CD4-positive, alpha-beta T cell treated with Interferon alpha-2 for 1 hour (primary cell): ENCODE measurements at places on chromosomes 7 and 10.

DNA sequence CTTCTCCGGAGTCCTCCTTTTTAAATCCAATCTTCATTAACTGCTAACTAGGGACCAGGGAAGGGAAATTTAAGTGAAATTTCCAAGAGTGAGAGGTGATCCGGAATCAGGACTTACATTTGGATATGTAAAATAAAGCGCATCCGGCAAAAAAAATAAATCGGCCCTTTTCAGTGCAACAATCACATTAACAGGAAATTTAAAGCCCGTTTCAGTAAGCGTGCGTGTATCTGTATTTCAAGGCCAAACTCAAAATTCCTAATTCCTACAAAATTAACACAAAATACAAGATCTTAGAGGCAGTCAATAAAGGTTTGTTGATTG, 771 bp downstream of the DNAJC9 start:
- no peak for DNase-seq

DNA sequence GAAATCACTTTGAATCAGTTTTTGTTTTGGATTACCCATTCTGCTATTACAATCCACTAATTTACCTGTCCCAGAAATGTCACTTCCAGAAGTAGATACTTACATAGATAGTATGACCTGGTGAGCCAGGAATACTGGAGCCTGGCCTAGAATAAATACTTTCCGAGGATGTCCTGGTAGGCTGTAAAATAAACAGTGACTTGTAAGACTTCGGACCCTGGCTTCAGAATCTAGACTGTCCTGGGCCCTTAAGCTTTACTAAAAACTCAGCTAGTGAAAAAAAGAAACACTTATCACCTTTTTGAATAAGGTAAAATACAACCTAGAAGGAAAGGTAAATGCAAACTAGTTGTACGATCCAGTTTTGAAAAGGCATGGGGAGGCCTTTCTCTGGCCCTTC, 69.5 kb upstream of the AFAP1L2 start:
- no peak for DNase-seq

DNA sequence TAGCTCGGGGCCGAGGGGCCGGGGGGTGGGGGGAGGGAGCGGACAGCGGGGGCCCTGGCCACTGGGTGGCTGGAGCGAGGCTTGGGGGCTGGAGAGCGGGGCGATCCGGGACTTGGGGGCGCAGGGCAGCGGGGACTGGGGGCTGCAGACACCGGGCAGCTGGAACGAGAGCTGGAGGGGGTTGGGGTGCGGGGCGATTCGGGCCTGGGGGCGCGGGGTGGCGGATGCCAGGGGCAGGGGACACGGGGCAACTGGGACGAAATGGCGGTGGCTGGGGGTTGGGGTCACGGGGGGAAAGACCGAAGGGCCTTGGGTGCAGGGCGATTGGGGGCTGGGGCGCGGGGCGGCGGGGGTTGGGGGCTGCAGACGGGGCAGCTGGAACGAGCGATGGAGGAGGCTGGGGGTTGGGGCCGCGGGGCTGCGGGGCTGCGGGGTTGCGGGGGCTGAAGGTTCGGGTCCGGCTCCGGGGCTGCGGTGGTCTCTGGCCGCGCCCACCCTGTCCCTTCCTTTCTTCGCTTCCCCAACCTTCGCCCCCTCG, 590 bp downstream of the COL26A1 start:
- no peak for DNase-seq

- DNase-seq, result peak; percentile 65
These were observed 337.7 kb upstream of the NPVF start for GRCh38 chr7:25565949-25566348.

DNA sequence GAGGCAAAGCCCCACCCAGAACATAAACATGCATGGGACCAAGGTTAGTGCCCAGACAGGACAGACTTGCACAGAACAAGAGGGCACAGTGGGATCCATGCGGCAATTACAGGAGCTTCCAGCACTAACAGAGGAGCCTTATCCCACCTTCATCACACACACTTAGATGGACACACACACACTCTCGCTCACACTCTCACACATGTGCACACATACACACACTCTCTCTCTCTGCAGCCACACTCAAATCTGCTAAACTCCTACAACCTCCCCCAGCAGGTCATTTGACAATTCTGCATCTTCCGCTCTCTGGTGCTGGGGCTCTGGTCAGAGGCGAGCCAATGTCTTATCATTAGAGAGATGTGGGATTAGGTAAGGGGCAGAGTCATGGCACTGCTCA, 120.5 kb downstream of the UBE2H start:
- DNase-seq, result no peak

DNA sequence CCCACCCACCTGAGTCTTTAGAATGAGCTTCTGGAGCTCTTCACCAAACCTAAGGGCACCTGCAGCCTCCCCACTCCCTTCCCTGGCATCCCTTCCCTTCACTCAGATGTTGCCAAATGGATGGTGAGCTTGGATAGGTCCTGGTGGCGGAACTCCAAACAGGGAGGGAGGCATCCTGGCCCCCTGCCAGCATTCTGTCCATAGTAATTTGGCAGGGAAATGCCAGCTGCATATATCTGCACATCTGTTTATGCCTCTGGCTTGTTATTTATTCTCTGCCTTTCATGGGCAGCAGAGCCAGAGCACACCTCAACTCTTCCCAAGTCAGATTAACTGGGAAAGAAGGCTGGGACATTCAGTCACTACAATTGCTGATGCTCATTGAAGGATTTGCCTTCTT, 18.1 kb downstream of the KAZALD1 start:
- no peak for DNase-seq

GRCh38 chr10:100662067-100662466, 83.3 kb upstream of the PAX2 start:
- DNase-seq, result no peak

- no peak for DNase-seq
These were observed 3.4 kb downstream of the PHF14 start for GRCh38 chr7:10977113-10977512.

DNA sequence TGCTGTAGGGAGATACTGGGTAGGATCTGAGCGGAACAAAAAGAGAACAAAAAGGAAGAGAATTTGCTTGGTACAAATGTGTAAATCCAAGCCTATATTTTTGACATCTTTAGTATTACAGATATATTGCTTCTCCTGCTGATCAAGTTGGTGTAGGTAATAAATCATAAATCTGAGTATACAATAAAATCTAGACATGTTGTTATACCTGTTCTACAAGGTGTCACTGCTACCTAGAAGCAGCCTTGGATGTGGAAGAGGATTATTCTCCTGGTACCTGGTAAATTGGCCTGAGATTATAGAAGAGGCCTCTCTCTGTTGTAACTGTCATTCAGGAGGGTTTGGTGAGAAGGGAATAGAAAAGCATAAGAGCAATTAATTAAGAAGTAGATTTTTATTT, 89.9 kb upstream of the LSM8 start:
- DNase-seq, result no peak

DNA sequence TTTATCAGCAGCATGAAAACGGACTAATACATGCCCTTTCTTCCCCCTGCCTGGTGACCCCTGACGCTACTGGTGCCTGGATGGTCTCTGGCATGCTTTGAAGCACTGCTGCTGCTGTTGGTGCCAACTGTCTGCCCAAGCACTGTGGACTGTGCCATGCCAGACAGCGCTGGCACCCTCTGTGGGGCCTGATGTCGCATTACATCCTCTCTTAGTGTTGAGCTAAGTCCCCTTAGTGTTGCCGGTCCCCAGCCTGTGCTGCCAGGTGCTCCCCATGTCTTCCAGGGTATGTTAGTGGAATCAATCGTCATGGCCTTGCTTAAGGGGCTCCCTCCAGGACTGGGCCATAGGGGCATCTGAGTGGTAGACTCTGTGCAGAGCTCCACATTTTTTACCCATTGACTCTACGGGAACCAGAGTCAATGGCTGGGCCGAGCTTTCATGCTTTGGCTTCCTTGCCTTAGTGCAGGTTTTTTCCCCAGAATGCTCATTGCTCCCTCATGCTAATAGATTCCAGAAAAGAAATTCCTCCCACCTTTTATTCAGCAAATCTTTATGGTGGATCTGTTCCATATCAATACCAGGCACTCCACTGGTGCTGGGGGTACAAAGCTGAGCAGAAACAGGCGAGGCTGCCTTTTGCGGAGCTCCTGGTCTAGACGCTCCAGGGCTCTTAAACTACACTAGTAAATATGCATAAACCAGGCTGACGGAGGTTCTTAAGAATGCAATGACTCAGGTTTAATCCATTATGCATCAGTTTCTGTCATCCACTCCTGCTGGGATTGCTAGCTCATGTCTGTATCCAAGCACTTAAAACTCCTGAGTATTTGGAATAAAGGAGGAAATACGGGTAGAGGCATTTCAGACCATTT, 21.8 kb upstream of the MRC1 start:
- DNase-seq, result no peak

- DNase-seq, result peak; percentile 71
These were observed 83.0 kb upstream of the ADRB1 start for GRCh38 chr10:113960617-113961181.

DNA sequence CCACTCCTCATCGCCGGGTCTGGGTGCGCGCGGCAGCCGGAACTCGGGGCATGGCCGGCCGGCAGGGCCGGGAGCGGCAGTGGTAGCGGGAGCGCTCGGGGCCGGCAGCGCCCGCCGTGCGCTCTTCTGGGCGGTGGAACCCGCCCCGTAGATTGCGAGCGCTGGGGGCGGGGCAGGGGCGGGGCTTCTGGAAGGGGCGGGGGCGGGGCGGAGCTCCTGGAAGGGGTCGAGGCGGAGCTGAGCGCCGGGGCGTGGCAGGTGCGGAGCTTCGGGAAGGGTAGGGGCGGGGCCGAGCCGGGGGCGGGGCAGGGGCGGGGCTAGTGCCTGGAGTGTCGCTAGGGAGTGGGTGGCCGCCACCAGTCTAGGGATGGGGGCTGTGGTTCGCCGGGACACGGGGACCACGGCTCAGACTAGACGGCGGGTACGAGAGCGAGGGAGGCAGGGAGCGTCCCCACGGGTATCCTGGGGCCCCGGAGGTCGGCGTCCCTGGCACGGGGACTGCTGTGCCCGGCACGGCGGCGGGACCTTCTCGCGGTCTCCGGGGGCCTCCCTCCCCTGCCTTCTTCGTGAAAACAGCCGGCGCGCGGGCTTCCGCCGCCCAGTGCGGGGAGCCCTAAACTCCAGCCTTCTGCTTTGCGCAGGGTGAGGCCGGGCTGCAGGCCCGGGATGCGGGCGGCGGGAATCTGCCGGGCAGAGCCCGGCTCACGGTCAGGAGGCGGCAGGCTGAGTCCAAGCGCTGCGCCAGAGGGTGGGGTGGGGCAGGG, at the start of gene STK32C:
STK32C (minus strand) TSS at position 128 of the 764 bp plus-strand sequence; CDS start at position 11, 117 bp downstream.
- peak; percentile 91 for DNase-seq

GRCh38 chr10:121647401-121647800, 49.2 kb upstream of the FGFR2 start:
- DNase-seq, result no peak

GRCh38 chr7:115252461-115252860, 330.6 kb downstream of the MDFIC start:
- DNase-seq, result no peak

GRCh38 chr10:26540601-26541000, 102.5 kb downstream of the APBB1IP start:
- DNase-seq, result peak; percentile 14

- DNase-seq, result no peak
These were observed 7.9 kb downstream of the STAM start for GRCh38 chr10:17651896-17652295.

- DNase-seq, result peak; percentile 20
These were observed 108.4 kb upstream of the ZMIZ1 start for GRCh38 chr10:78960316-78960800.

DNA sequence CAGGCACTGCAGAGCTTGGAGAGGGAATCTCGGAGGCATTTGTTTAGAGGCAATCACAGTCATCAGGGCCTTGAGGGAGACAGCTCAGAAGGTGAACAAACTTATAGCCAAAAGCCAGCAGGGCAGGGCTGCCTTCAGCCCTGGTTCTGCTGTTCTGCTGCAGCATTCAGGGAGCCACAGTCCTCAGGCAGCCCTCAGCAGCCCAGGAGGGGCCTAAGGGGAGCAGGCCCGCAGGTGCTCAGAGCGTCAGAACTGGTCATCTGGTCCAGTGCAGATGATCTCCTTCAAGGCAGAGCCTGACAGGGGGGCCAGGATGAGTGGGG, 84.7 kb downstream of the ARHGAP22 start:
- no peak for DNase-seq

- peak; percentile 28 for DNase-seq
These were observed 6.0 kb upstream of the REEP3 start for GRCh38 chr10:63515002-63515763.

DNA sequence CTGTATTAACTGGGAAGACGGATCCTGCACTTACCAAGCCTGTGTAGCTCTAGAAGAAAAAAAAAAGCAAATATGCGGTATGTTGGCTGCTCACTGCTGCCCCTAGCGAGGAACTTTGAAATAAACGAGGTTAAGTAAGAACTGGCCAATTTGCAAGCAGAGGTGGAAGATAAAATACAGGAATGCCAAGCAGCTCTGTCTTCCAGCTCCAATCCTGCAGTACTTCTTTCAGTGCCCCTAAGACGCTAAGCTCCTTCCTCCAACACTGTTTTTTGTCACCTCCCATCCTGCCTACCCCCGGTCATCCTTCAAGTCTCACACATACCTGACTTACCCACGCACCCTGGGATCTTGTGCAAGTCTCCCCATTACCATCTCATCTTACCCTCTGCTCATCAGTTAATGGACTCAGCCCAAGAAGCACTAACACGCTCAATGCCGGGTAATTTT, 809 bp downstream of the C10orf143 start:
- peak; percentile 75 for DNase-seq

DNA sequence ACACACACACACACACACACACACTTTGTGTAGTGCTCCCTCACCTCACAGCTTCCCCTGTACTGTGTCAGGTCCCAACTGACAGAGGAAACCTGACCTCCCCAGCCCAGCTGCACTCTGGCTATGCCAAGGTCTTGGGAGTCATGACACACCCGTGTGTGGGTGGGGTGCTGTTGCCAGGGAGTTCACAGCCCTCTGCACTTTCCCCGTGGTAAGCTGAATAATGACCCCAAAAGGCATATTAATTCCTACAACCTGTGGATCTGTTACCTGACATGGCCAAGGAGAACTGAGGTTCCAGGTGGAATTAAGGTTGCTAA, 8.9 kb upstream of the NANOS1 start:
- DNase-seq, result no peak

- no peak for DNase-seq
These were observed 10.5 kb downstream of the DAGLB start for GRCh38 chr7:6437251-6437650.

GRCh38 chr7:63899691-63900393, 98.8 kb upstream of the ZNF722 start:
- peak; percentile 89 for DNase-seq
